ENCODE measurements at places on chromosomes 11 and 22. TPM values are rescaled to one million over a fixed set of nuclear protein-coding genes. Genes with fewer than 3 reads are reported as not detected.

KRTAP5-7 gene
- 0.11 TPM for total RNA-seq

TSPAN32 gene
- total RNA-seq, result under 0.01 TPM

GUCY1A2 gene
- 1.7 TPM for total RNA-seq

DBX1 gene
- not detected for total RNA-seq

NXPE4 gene
- total RNA-seq, result not detected

SLC1A2 gene
- 6.2 TPM for total RNA-seq

MMP1 gene
- total RNA-seq, result 221 TPM

CRY2 gene
- 18.7 TPM for total RNA-seq

FAM227A gene
- total RNA-seq, result 2.4 TPM

SLC6A5 gene
- not detected for total RNA-seq
